ENCODE measurements at places on chromosomes 7 and 10. TPM values are rescaled to one million over a fixed set of nuclear protein-coding genes. Genes with fewer than 3 reads are reported as not detected.

ALOX5 gene
- total RNA-seq = not detected

CAV2 gene
- 286 TPM for total RNA-seq

SAP25 gene
- 2.8 TPM for total RNA-seq

GRCh38 chr7:139984642-139985539 lies 77.9 kb downstream of the PARP12 start:
- no peak for DNase-seq

- DNase-seq = no peak
Observed at GRCh38 chr10:94043431-94043990, 49.8 kb downstream of the PLCE1 start.

GRCh38 chr7:2950578-2950977 lies 93.1 kb downstream of the CARD11 start:
- no peak for DNase-seq

DNA sequence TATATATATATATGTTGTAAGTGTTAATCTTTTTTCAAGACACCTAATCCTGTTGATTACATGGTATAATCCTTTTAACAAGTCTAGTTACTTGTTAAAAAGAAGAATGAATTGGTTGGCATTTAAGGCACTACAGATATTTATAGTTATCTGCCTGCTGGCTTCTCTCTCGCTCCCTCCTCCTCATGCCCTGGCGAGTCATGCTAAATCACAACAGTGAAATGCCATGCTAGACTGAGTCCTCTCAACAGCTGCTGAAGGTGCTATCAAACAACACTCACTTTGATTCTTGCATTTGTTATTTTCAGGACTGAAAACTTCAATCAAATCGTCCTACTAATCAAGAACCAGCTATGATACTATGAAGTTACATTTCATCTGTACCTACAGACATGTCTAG lies 15.4 kb downstream of the NRAP start:
- peak; percentile 17 for DNase-seq

DNA sequence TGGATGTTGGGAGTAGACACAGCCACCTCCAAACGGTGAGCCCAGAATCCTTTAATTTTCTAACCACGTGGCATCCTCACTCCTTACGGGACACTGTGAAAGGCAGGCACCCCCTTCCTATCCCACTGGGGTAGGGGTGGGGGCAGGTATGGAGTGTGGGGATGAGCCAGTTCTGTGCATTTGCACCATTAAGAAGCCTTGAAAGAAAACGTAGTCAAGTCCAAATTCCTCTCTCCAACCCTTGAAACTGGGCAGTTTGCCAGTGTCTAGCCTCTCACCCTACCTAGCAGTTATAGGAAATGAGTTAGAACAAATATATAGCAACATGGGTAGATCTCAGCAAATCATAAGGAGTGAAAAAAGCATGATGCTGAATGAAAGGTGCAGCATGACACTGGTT lies 92.4 kb upstream of the LEP start:
- DNase-seq = no peak
